T-helper 22 cell (primary cell): ENCODE measurements at places on chromosomes 11 and 22.

- no peak for DNase-seq
These were observed 64.2 kb downstream of the RASSF10 start for GRCh38 chr11:13073119-13073981.

GRCh38 chr11:95925011-95925410 lies 1.1 kb upstream of the MTMR2 start:
- no peak for DNase-seq

DNA sequence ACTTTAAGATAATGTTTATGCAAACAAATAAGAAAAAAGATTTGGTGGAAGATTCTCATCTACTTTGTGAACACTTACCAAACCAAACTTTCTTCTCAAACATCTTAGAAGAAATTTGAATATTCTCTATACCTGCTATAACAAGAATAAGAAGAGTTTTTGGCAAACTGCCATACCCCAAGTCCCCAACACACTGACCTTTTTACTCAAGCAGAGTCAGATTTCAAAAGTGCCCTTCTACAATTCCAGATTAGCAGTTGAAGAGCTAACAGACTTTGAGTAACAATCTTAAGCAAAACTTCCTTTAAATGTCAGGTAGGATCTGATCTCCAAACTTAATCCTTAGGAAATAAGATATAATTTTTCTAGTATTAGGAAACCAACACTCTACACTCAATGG lies 33.9 kb downstream of the TSG101 start:
- DNase-seq = no peak

- DNase-seq = no peak
These were observed 27.0 kb downstream of the FAM76B start for GRCh38 chr11:95762534-95762933.

DNA sequence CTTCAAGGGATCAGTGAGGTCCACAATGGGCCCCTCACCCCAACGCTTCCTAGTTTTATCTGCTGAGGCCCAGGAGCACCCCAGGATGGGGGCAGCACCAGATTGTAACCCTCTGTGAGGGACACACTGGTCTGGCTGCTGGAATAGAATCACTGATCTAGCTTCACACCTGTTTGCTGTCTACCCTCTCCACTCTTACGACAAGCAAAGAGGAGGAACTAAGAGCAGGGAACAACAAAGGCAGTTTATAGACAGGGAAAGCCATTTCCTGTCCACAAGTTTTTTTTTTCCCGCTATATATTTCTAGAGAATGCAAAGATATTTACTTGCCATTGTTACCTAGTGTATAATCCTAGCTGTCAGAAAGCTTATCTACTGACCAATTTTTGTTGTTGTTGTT lies 61.0 kb upstream of the CRTAM start:
- DNase-seq = no peak

DNA sequence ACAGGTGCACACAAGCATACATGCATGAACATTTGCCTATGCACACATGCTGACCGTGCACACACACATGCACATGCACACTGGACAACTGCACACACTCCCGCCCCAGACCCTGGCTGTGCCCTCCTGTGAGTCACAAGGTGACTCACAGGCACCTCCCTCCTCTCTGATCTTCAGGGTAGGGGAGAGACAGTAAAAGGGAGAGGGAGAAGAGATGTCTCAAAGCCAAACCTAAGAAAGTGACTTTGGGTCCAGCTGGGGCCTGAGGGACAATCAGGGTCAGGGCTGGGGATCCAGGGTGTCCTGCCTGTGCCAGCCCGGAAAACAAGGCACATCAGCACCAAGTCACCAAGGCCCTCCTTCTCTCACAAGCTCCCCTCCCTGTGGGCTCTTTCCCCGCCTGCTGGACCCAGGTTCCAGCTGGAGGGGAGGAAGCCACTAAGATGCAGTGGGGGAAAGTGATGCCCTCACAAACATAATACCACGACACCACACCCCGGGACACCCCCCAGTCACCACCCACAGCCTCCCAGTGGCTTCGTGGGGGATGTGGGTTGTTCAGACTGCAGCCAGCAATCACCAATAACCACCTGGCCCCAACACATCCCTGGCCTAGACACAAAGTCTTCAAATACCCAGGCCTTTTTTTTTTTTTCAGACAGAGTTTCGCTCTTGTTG lies 39.3 kb downstream of the PDGFB start:
- DNase-seq = no peak

DNA sequence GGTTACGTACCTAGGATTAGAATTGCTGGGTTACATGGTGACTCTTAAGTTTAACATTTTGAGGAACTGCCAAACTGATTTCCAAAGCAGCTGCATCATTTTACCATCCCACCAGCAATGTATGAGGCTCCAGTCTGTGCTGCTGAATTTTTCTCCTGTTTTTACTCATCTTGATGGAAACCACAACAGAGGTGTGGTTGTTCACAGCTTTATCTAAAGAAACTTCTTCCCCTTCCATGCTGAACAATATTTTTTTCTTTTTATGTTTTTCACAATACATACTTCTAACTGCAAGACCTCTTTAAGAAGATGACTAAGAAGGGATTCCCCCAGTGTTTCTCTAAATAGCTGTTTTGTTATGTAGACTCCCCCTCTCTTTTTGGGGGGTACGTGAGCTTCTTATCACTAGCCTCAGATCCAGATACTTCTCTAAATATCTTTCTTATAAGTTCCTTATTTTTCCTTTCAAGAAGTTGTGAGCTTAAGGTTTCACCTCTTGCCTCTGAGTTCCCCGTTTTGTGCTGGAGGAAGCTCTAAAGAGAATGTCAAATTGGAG lies 24.0 kb downstream of the TCP11L1 start:
- DNase-seq = no peak

DNA sequence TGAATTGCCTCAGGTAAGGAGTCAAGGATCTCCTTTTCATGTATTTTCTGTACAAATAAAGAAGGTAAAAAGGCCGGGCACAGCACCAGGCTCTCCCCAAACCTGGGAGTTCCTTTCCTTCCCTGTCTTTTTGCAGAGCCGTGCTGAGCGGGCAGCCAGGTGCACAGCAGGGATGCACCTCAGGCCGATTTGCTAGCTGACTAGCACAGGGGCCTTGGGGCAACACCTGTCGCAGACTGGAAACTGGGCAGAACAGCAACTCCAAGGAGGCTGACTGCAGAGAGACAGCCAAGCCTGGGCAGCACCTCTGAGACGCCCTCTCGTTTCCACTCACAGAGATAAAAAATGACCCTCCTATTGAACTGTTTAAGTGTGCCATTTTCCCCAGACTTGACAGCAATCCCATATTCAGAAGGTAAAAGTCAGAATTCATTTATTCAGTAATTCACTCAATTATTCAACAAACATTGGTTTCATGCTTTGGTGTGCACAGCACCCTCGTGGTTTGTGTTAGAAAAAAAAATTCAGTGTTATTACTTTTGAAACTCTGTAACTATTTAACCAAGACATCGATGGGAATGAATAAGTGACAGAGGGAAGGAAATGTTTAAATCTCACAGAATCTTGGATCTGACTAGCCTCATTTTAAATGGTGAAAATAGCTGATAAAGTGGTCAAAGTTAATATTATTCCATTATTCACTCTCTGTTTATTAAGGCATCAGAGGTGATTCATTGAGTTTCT lies 120.9 kb downstream of the GALNT18 start:
- DNase-seq = no peak

- no peak for DNase-seq
These were observed 16.5 kb upstream of the MEN1 start for GRCh38 chr11:64826578-64827450.

DNA sequence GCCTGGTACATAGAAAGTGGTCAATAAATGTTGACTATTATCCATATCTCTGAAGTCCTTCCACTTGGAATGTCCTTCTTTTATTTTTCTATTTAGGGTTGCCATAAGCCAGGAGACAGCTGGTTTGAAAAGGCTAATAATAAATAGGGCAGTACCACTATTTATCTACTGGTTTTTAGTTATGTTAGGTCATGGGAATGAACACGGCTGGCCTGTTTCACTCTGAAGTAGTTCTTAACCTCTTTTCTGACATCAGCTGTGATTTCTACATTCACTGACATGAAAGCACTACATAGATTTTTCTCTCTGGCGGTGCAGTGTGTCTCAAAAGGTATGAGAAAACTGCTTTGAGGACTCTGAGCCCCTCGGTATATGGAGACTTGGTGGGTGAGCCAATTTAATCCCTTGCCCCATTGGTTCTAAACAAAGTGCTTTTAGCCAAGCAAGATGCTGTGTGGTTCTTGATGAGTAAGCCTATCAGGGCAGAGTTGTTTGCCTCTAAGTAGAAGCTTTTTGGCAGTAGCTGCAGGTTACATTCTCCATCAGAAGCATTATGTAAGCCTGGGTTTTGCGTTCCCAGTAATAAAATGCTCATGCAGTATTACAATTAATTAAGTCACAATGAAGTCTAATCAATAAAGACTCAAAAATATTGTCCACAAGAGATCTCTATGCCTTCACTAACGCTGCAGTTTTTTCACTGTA lies 48.7 kb upstream of the APOA1 start:
- no peak for DNase-seq

DNA sequence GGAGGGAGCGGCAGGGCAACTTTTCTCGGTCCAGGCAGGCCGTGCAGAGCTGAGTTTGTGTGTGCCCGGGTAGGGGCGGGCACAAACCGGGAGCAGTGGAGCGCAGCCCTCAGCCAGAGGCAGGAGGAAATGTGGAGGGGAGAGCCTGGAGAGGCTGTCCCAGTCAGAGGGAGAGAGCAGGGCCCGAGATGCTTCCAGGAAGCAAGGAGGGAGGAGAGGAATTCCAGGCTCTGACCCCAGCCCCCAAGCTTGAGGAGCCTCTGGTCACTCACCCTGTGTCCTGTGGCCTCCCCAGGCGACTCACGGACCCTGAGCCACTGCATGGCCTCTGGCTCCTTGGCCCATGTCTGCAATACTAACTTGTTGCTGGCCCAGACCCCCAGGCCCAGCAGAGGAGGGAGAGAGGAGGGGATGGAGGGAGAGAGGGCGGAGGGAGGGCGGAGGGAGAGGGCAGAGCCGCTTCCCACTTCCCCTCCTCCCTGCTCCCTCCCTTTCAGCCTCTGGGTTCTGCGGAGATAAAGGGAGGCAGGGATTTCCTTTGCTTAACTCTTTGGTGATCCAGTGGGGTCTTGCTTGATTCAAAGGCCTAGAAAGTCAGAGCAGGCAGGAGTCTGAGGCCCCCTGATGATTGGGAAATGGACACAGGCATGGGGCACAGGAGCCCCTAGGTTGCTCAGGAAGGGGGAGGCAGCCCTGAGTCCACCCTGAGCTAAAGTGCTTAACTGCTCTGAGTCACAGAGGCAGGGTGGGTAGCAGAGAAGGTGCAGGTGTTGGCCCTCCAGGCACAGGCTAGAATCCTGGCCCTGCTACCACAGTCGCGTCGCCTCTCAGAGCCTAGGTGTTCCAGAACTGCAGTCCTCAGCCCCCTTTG lies at the start of gene C1QTNF6:
TSS of gene C1QTNF6 (minus strand) at position 357 of the 871 bp plus-strand sequence. CDS start at position 323, 34 bp downstream.
- DNase-seq = no peak

- no peak for DNase-seq
These were observed 47.2 kb downstream of the DBX1 start for GRCh38 chr11:20113149-20113438.

- DNase-seq = no peak
These were observed 31.2 kb upstream of the PSMA1 start for GRCh38 chr11:14551380-14551779.

GRCh38 chr11:72719144-72719543 lies 33.1 kb downstream of the ARAP1 start:
- DNase-seq = no peak

DNA sequence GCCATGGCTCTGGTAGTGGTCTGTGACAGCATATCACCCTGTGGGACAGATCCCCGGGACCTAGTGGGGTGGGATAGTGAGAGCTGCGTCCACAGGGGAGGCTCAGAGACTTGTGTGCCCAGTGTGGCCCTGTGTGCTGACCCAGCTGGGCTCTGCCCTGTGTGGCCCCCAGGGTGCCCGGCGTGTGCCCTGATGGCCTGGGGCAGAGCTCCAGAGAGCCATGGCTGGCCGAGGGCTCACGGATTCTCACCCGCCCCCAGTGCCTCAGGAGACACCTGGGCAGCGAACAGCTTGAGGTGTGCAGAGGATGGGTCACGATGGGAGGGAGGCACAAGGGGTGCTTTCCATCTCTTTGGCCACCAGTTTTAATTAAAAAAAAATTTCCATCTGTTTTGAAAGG lies 11.8 kb downstream of the LRP5 start:
- DNase-seq = no peak

GRCh38 chr22:19832476-19833108 lies 22.1 kb downstream of the GNB1L start:
- no peak for DNase-seq

- DNase-seq = no peak
These were observed 11.0 kb downstream of the RBFOX2 start for GRCh38 chr22:36017651-36018091.

DNA sequence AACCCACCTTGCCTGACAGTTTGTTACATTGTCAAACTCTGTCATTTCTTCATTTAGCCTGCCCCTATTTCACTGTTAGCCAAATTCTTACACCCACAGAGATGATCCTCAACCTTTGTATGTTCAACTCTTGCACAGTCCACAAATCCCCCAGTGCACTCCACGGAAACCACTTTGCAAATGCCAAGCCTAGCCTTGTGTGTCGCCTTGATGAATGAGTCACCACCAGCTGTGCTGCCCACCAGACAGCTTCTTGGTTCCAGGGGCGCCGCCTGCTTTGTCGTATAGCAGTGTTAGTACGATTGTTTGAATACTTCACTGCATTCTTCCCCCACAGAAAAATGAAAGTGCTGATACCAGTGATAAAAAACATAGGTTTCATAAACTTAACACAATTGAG lies 686.3 kb downstream of the NTM start:
- DNase-seq = no peak

- no peak for DNase-seq
These were observed 15.0 kb downstream of the METTL15 start for GRCh38 chr11:28123151-28123581.

GRCh38 chr11:31620434-31620833 lies 110.9 kb downstream of the ELP4 start:
- DNase-seq = no peak

- DNase-seq = no peak
These were observed 94.5 kb downstream of the CADM1 start for GRCh38 chr11:115409691-115410220.

DNA sequence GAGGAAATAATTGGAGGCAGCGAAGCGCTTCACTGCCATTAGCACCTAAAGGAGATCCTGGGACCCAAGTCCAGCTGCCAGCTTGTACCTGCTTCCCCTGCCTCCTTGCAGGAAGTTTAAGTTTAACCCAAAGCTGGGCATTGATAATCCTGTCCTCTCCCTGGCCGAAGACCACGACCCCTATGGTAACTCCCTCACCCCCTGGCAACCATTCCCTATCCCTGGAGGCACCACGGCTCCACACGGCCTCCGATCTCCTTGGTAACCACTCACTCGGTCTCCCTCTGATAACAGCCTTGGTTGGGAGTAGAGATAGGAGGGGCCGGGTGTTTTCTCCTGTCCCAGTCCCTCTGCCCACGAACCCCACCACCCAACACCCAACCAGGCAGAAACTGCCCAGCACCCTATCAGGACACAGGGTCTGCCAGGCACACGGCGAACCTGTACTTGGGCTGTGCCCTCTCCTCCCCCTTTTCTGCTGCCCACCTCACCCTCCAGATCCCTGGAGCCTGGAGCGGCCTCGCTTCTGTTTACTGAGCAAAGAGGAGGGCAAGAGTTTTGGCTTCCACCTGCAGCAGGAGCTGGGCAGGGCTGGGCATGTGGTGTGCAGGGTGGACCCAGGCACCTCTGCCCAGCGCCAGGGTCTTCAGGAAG lies 833 bp downstream of the NHERF4 start:
- no peak for DNase-seq
